Hematopoietic multipotent progenitor cell (in vitro differentiated cells): ENCODE measurements at places on chromosomes 7 and 10.
A peak's percentile ranks its signal among the peaks of the same experiment; 100 is the strongest.

GRCh38 chr10:86261470-86261869 is 105.1 kb downstream of the GRID1 start:
- no peak for DNase-seq

- DNase-seq: no peak
These were observed 90.6 kb downstream of the CARD11 start for GRCh38 chr7:2953099-2953498.

DNA sequence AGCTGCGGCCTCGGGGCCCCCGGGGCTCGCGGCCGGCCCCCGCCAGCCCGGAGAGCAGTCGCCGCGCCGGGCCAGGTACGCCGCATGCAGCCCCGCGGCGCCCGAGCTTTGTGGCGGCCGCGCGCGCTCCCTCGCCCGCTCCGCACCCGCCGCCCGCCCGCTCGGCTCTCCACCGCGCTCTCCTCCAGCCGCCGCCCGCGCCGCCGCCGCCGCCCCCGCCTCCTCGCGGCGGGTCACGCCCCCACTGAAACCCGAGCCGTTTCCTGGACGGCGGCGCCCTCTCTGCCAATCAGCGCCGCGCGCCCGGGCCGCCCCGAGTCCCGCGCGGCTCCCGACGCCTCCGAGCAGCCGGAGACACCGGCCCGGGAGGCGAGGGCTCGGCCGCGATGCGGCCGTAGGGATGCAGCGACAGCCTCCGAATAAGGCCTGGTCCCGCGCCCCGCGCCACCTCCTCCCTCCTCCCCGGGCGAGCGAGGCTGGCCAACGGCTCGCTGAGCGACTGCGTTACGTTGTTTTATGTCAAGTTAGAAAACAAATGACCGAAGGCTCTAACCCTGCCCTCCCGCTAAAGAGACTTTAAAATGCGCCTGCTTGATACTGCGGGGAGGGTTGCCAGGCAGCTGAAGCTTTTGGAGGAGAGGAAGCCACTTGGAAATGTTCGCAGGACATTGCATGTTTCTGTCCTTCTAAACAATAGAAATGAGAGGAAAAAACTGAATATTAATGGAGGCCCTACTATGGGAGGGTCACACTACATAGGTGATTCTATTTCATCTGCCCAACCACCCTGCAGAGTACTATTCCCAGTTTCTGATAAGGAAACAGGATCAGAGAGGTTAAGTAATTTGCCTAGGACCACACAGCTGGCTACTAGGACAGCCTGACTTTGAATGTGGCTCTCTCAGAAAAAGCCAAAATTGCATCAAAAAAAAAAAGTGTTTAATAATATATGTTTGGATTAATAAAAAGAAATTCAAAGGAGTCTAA is at the start of gene FGFR2:
TSS of gene FGFR2 (minus strand) at position 182 of the 987 bp plus-strand sequence. CDS start 4,627 bp downstream, outside the sequence.
- DNase-seq: peak; percentile 60

- DNase-seq: no peak
These were observed 345.6 kb downstream of the MDFIC start for GRCh38 chr7:115267503-115267902.

GRCh38 chr10:110754375-110755105 is 110.4 kb downstream of the RBM20 start:
- DNase-seq: no peak

DNA sequence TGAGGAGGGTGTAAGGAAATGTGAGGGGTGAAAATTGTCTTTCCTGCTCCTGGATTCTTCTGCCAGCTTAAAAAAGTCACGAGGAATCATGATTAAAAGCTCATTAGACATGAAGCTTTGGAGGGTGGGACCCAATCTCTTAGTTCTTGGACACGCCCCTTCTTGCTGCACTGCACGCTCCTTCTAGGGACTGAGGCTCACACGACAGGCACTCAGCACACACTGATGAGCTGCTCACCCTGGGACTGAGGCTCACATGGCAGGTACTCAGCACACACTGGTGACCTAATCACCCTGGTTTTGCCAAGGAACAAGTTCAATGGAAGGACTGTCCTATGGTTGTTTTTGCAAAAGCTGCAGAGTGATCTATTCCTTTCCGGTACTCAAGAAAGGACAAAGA is 65.8 kb upstream of the ELMO1 start:
- no peak for DNase-seq
